Left lung (tissue), 14 donors: ENCODE measurements at places on chromosomes 1 and 21. TPM values are rescaled to one million over a fixed set of nuclear protein-coding genes. Genes with fewer than 3 reads are reported as not detected.

GSTM5 gene
- polyA plus RNA-seq, result 69.1 TPM

LRRC41 gene
- 80.9 TPM for polyA plus RNA-seq

CREG1 gene
- 89.8 TPM for polyA plus RNA-seq

NCAM2 gene
- 4.2 TPM for polyA plus RNA-seq

REN gene
- 0.22 TPM for polyA plus RNA-seq

SERPINC1 gene
- polyA plus RNA-seq, result 0.54 TPM

SYT11 gene
- polyA plus RNA-seq, result 11.7 TPM

CITED4 gene
- polyA plus RNA-seq, result 4.1 TPM

GRCh38 chr1:176144526-176144925 lies 62.6 kb downstream of the COP1 start:
- no peak for DNase-seq

- DNase-seq, result no peak
Observed at GRCh38 chr1:35726450-35727433, 8.1 kb upstream of the C1orf216 start.

- DNase-seq, result no peak
Observed at GRCh38 chr1:106406114-106406513, 650.4 kb upstream of the PRMT6 start.

DNA sequence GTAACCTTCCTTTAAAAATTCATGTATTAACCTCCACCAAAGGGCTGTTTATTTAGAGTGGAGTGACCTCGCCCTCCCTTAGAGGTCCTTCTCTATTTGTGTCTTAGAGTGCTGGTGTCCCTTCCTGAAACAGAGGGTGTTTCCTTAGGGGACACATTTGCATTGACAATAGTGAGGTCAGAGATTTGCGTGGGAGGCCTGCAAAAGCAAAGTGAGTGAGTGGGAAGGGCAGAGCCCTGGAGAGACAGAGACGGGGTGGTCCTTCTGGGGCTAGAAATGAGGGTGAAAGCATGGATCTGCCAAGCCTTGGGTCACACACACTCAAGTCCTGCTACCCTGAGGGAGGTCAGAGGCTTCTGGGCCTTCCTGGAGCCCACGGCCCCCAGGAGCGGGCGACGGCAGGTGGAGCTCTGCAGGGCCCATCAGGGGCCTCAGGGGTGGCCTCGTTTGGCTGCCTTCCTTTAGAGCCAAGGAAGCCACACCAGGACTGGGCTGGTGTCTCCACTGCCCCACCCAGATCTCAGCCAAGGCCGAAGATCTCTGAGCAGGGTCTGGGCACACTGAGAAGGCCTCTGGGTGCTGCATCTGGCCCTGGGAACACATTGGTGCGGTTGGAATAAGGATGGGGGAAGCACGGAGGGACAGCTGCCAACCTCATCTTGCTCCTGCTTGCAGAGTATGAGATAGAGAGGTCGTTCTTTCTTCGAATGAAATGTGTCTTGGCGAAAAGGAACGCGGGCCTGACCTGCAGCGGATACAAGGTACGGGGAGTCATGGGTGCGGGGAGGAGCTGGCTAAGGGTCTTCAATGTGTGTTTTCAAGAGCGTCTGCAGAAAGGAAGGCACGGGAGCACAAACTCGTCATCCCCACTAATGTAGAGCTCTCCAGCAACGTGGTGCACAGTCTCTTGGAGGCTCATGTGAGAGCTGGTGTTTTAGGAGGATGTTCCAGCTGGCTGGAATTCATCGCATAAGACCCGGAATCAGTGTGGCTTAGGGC lies 23.8 kb downstream of the SIM2 start:
- no peak for DNase-seq

DNA sequence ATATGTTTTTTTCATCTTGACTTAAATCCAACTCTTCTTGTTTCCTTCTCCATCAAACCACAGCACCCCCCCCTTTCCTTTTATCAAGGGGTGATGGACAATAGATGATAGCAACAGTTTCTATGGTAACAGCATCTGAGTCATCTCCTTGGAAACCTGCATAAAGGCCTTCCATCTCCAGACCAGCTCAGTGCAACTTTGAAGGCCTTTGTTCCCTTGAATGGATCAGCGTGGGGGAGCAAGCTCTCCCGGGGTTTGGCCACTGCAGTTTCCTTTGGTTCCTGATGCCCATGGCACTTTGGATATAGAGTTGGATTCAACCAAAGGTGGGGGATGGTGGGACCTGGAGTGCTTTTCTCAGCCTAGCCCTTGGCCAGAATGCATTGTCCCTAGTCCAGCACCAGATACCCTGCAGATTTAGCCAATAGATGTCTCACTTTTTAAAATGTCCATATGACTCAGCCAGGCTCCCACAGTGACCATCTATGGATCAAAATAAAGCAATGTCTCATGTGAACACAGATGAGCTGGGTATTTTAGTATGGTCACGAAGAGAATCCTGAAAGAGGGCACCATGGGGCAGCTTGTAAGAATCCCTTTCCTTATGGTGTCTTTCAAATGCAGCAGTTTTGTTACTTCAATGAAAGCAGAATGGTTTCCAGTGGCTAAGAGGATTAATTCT lies 127.7 kb downstream of the SPATA46 start:
- DNase-seq, result no peak

DNA sequence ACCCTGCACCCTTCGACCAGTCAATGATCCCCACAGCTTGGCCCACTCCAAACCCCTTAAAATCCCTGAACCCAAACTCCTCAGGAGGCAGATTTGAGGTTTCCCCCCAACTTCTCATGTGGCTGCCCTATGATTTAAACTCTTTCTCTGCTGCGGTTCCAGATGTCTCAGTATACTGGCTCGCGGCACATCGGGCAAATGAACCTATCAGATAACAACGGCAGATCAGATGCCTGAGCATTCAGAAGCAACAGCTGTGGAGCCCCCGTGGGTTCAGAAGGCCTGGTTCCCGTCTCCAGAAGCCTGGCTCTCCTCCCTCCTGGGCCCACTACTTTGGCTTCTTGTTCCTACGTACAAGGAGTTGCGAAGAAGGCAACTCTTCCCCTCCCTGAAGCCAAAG lies 43.3 kb upstream of the H6PD start:
- no peak for DNase-seq

- no peak for DNase-seq
Observed at GRCh38 chr1:229093609-229094336, 177.1 kb upstream of the RAB4A start.

DNA sequence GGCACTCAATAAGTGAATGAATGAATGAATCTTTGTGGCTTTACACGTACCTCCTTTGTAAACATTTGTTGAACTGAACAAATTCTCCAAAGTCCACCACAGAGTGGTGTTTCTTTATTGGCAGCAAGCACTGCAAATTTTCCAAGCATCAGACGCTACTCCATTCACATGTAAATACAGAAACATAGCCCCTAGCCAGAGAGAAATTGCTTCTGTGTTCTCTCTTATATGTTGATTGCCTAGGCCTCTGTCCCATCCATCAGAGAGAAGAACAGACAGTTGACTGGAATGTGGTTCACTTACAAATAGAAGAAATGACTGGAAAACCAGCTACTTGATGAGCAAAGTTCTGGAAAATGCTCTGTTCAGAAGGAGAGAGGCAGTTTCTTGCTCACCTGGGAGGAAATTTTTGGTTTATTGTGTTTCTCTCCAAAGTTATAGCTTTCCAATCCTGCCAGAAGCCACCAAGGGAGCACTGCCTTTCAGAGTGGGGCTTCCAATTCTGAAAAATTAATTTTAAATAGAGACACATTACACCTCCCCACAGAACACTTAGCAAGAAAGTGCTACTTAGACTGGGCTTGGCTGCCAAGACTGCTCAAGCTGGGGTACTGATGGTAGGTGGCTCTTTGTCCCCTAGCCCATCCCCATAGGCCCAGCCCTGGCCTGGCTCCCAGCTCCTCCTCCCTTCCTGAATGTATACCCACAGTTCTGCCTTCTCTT lies 18.1 kb upstream of the KIRREL1 start:
- DNase-seq, result no peak

DNA sequence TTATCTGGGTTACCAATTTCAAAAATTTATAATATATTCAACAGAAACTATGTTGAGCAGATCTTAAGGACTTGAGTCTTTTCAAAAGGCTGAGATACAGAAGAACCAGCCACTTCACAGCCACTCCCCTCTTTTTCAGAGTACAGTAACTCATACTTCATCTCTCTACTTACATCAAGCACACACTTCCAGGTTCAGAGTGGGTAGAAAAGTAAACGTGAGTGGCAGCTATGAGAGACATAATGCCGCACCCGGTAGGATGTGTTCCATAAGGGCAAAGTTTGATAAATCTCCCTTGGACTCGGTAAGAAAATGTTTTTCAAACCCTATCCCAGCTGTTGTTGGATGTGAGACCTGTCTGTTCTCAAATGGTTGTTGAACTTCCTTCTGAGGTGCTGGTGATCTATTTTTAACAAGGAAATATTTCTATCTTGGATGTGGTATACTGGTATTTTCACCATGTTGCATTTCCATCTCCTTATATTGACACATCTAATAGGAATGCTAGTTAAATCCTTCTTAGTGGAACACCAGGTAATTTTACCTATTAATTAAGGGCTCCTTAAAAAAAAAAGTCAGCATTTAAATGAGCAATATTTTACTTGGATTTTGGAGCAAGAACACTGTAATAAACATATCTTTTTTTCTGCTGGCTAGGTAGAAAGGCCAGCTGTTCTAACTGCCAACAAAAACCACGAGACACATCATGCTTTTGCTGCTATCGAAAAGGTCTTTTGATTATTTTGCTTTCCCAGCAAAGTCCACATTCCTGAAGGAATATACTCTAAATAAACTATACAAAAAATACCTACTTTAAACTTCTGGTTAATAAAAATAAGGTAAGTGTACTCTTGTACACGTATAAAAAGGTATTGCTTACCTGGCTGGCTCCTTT lies 28.2 kb downstream of the CNN3 start:
- DNase-seq, result peak; percentile 44

DNA sequence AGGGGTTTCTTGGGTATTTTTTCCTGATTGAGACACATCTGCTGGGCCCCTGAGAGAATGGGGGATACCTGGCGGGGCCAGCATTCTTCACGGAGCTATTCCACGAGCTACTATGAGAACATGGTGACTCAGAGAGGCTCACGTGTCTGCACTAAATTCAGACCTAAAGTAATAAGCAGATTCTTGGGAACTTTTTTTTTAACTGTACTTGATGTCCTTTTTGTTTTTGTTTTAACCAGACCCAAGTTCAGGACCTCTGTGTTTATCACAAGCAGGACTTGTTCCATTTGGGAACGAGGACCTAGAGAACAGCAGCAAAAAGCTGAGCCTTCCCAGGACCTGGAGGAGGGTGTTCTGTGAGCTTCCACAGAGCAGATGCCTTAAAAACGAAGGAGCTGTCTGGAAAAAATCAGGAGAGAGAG lies 44.0 kb downstream of the EVA1C start:
- no peak for DNase-seq

- no peak for DNase-seq
Observed at GRCh38 chr1:80988926-80989325, 811.8 kb upstream of the ADGRL2 start.

- no peak for DNase-seq
Observed at GRCh38 chr1:203776636-203777035, 11.7 kb downstream of the LAX1 start.

GRCh38 chr1:26283871-26284596 lies 4.1 kb downstream of the SH3BGRL3 start:
- DNase-seq, result no peak

- DNase-seq, result no peak
Observed at GRCh38 chr1:248857749-248858095, 1.2 kb downstream of the ZNF692 start.

DNA sequence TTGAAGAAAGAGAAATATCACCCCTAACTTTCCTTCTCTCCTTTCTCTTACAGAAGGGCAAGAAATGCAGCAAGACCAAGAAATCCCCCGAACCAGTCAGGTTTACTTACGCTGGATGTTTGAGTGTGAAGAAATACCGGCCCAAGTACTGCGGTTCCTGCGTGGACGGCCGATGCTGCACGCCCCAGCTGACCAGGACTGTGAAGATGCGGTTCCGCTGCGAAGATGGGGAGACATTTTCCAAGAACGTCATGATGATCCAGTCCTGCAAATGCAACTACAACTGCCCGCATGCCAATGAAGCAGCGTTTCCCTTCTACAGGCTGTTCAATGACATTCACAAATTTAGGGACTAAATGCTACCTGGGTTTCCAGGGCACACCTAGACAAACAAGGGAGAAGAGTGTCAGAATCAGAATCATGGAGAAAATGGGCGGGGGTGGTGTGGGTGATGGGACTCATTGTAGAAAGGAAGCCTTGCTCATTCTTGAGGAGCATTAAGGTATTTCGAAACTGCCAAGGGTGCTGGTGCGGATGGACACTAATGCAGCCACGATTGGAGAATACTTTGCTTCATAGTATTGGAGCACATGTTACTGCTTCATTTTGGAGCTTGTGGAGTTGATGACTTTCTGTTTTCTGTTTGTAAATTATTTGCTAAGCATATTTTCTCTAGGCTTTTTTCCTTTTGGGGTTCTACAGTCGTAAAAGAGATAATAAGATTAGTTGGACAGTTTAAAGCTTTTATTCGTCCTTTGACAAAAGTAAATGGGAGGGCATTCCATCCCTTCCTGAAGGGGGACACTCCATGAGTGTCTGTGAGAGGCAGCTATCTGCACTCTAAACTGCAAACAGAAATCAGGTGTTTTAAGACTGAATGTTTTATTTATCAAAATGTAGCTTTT lies 2.4 kb downstream of the CCN1 start:
- DNase-seq, result no peak

DNA sequence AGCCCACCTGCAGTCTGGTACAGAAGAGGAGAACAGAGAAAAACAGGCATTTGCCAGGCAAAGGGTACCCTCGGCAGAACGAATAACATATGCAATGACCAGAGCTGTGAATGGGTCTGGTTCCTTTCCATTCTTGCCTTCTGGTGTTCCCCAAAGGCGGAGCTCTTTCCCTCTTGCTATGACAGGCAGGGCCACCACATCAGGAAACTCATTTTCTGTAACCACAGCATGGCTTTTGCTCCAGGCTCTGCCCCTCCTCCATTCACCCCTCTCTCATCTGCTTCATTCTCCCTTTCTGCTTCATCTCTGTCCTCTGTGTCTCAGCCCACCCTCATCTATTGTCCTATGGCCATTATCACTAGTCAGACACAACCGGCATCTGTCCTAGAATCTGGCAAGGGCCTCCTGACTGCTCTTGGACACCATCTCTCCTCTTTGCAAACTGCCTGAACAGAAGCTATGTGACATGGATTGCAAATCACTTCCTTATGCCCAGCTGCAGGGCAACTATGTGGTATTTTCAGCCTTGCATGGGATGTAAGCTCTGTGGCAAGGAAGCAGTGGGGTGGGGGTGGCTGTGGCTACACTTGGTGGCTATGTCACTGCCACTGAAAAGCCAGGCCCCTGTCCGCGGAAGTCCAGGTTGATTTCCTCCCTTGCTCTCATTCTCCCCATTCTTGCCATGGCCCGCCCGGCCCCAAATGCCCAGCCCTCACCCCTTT lies 78.8 kb upstream of the ABCD3 start:
- DNase-seq, result no peak

DNA sequence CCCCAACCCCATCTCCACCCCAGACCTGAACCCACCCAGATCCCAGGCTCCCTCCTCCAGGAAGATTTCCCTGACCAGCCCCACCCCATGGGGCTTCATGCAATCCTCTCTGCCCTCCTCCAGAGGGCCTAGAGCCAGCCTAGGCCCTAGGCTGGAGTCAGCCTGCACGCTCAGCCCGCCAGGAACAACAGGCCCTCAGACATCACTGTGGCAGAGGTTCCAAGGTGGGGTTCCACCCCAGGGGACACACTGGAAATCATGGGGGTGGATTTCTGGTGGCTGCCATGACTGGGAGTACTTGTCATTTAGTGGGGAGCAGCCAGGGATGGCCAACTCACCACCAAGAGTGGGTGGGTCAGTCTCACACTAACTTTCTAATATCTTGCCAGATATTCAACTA lies 122.0 kb downstream of the GLIS1 start:
- no peak for DNase-seq

GRCh38 chr21:27164208-27165177 lies 197.6 kb upstream of the ADAMTS5 start:
- no peak for DNase-seq

GRCh38 chr1:4768553-4768952 lies 114.1 kb downstream of the AJAP1 start:
- DNase-seq, result no peak
